ENCODE measurements at places on chromosomes 2 and 18.

- no peak for DNase-seq
Measured at GRCh38 chr18:9987931-9988330, 74.1 kb downstream of the VAPA start.

GRCh38 chr18:50315100-50315871 is 27.8 kb upstream of the CXXC1 start:
- DNase-seq, result no peak

DNA sequence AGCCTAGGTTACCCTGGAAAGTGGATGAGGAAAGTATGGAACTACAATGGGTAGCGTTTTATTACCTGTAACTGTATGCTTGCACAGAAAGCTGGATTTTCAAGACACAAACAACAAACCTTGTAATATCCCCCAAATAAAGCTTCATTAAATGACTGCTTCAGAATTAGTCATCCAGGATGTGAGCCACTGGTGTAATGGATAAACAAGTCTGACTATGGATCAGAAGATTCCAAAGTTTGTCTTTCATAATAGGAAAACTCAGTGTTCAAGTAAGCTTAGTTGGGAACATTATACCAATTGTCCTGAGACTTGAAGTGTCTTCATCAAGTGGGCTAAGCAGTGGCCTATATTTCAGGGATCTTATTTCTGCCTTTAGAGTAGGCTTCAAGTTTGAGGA is 518.8 kb downstream of the LRP1B start:
- no peak for DNase-seq

DNA sequence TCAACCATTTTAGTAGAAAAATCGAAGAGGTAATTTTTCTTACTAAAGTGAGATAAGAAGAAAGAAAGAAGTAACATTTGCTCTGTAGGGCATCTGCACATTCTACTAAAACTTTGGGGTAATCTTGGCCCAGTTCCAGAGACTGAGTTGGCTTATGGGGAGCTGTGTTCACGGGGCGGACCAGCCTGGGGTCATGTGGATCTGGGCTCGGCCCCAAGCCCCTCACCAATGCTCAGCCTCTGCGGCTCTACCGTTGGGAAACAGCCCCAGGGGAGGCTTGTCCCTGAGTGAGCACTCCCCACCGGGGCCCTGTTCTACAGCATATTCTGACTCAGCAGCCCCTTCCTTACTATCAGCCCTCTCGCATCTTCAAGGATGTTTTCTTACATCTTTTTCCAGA is 132.3 kb downstream of the RTP5 start:
- no peak for DNase-seq

DNA sequence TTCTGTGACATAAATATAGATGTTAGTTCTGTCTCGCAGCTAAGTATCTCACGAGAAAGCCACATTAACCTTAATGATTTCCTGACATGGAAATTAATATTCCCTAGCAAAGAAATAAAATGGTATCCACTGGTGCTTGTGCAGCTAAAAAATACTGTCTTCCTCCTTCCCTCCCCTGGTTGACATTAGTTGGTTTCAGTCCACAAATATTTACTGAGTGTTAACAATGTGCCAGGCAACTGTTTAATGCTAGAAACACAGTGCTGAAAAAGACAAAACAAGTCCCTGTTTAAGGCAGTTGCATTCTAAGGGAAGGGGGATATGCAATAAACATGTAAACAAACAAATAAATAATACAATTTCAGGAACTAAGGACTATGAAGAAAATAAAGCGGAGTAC is 44.2 kb upstream of the VPS54 start:
- DNase-seq, result no peak
